IPS-NIHi11 (cell line): ENCODE measurements at places on chromosomes 1 and 21.
A peak's percentile ranks its signal among the peaks of the same experiment; 100 is the strongest.

GRCh38 chr1:101497881-101498559 is 261.2 kb downstream of the S1PR1 start:
- no peak for DNase-seq

DNA sequence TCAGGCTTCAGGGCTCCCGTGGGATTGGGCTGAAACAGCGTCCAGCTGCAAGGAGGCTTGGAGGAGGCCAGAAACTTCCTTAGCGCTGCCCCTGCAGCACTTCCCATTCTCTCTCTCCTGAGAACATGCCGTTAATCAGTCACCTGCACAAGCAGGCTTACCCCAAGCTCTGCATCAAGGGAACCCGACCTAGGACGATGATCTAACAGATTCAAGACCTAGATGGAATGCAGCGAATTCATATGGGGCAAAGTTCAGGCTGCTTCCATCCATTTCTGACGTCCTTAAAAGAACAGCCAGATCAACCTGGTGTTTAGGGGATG is 114.1 kb downstream of the ERG start:
- DNase-seq: no peak

- no peak for DNase-seq
These were observed 3.8 kb downstream of the DR1 start for GRCh38 chr1:93349231-93350135.

DNA sequence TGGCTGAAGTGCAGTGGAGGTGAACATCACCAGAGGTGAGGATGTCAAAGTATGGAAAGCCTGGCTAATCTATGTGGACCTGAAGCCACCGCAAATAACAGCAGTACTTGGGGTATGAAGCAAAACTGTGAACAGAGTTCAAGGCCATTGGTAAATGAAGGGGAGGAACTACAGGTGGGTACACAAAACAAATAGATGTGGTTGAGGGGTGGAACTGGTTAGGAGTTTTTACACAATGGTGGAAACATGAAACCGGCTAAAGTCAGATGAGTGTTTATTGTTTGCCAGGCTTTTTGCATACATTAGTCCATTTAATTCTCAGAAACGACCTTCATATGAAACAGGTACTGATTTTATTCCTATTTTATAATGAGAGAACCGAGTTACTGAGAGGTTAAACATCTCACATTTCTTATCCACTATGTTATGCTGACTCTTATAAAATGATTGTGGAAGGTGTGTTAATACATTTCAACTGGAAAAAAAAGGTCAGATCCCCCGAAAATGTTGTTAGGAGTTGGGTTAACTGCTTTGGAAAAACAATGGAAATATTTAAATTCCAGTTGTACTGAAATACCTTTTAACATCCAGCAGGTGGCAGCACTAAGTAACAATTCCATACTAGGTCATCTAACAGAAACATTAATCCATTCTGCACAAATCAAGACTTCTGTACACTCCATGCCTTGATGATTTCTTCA is 44.3 kb upstream of the GTF2B start:
- peak; percentile 41 for DNase-seq

DNA sequence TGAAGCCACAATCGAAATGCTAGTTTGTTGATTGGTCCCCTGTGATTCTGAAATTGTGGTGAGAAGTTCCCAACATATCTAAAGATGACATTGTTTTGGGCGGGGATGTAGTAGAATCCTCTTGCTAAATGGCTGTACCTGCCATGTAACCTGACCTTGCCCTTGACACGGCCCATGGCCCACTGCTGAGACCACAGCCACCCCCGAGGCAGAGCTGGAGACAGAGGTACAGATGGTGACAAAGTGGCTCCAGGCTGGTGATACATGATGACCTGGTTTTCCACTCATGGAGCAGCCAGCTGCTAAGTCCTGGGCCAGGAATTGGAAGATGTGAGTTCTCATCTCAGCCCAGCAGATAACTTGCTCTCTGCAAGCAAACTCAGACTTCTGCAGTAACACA is 226.5 kb downstream of the FOXD2 start:
- no peak for DNase-seq

DNA sequence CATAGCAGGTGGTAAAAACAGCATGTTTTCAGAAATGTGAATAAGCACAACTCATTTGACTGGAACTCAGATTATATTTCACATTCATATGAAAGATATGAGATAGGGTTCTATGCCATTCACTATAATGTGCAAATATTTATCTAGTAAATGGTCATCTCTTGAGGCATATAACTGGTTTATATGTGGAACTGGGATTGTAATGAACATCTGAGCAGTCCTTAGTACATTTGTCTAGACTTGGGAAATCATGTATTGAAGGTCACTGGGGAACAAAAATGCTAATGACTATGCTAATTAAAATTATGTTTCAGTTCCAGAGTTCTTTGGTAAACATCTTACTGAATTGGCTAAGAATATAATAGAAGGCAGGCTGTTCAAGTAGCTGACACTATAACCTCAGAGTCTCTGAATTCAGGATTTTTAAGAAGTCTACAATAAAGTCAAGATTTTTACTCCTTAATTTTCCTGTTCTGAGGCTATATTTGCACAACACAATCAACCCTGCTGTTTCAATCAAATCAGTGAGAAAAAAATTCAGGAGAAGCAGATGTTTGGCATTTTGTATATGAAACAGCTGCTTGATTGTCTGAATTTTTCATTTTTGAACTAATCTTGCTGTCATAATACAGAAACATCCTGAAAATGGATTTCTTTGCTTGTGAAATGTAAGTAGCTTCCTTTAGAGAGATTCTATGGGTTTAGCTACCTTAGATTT is 244.8 kb upstream of the RGS18 start:
- no peak for DNase-seq

DNA sequence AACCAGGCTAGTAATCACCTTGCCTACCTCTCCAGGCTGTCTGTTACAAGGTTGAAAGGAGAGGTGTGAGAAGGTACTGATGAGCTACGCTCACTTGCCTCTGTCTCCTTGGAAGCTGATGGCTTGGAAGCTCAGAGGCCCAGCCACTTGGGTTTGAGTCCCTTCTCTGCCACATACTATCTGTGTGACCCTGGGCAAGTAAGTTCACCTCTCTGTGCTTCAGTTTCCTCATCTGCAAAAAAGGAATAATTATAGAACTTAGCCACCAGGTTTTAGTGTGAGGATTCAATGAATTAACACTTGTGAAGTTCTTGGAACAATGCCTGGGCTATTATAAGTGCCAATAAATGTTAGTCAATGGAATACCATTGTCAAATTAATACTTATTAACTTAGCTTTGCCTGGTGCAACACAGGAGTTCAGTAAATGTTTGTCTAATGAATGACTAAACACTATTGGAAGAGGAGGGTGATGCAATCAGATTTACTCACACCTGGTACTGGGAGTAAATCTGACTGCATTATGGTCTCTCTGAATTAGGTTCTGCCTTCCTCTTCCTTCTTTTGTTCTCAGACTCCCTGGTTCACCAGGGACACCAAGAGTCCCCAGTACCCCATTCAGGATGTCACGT is 55.5 kb downstream of the TRABD2B start:
- DNase-seq: no peak

DNA sequence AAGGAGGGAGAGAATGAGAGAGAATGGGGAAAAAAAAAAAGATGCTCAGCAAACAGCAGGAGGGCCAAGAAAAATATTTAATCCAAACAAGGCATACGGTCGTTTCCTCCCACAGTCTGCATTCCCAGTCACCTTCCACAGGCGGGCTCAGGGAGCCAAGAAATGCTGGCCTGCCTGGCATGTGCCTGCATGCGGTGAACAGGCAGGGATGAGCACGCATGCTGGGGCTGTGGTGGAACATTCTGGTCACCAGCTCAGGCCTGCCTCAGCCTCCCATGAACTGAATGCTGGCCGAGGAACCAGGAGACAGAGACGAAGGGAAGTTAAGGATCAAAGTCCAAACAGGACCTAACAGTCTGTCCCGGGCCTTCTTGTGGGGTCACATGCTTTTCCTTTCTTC is 335.3 kb downstream of the ASTN1 start:
- no peak for DNase-seq

GRCh38 chr1:24572301-24572700 is 16.4 kb downstream of the NCMAP start:
- DNase-seq: no peak

DNA sequence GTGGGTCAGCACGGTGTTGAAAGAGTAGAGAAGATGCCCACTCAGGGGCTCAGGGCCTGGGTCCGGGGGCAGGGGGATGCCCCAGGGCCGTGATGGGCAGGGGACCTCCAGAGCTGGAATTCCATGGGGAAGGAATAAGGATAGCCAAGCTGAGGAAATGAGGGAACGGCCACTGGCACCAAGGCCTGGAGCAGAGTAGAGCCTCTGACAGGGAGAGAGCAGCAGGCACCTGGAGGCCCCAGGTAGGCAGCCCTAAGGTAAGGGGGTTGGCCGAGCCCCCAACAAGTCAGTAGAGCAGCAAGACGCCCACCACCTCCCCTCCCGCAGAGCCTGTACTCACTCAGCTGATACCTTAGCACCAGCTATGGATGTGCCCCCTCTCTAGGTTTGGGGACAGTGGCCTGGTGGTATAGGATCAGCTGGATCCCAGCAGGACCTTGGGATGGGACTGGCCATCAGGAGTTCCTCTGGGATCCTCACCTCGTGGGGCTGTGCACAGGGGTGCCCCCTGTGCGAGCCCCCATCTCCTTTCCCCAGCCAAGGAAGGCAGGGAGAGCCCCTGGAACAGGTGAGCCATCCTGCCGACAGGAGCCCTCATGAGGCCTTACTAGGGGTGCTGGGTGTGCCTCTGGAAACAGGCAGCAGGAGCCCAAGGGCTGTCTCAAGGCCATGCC is 21.0 kb upstream of the ARF1 start:
- no peak for DNase-seq

- DNase-seq: no peak
These were observed 76.1 kb downstream of the PGM1 start for GRCh38 chr1:63669151-63669961.

DNA sequence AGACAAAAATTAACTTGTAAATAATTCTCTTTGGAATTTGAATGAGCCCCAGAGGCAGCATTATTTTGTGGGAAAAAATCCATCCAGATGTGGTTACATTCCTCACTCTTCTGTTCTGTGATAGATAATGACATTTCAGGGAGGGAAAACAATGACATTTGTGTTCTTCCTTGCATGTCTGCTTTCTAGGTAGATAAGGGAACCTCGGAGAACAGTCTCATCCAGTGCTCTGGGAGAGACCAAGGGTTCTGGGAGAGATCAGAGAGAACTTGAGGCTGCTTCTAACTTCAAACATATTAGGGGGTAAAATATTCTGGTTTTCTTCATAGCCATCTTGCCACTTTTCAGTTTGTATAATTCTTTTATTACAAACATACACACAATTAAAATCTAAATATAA is 269.2 kb downstream of the NEGR1 start:
- no peak for DNase-seq

- no peak for DNase-seq
These were observed 2.3 kb downstream of the ECE1 start for GRCh38 chr1:21287905-21288514.

DNA sequence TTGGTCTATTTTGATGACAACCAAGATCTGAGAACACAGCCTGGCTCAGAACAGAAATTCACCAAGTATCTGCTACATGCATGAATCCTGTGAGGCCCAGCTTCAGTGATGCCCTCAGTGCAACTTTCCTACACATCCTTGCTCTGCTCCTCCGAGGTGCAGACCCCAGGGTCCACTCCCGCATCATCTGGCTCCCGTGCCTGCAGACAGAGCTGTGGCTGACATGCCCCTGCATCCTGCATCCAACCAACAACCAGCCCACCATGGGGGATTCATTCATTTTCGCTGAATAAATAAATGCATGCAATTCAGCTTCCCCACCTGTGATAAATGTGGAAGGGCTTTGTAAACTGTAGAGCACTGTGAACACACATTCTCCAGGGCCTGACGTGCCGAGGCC is 112.3 kb downstream of the GLIS1 start:
- DNase-seq: no peak

DNA sequence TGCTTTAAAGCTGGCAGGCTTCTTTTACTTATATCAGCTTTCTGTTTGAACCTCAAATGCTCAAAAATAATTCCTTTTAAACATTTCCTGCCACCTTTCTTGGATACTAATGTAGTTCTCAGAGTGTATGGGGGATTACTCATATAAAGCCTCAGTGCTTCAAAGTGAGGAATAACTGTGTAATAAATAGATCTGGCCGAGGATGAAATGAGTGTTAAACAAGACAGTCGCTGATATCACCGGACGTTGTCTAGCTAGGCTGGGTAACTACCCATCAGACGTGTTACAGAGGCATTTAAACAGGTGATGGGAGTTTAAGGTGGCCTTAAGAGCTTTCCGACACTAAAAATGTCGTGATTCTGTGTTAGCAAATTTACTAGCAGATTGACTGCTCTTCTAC is 53.1 kb downstream of the VANGL2 start:
- DNase-seq: no peak

DNA sequence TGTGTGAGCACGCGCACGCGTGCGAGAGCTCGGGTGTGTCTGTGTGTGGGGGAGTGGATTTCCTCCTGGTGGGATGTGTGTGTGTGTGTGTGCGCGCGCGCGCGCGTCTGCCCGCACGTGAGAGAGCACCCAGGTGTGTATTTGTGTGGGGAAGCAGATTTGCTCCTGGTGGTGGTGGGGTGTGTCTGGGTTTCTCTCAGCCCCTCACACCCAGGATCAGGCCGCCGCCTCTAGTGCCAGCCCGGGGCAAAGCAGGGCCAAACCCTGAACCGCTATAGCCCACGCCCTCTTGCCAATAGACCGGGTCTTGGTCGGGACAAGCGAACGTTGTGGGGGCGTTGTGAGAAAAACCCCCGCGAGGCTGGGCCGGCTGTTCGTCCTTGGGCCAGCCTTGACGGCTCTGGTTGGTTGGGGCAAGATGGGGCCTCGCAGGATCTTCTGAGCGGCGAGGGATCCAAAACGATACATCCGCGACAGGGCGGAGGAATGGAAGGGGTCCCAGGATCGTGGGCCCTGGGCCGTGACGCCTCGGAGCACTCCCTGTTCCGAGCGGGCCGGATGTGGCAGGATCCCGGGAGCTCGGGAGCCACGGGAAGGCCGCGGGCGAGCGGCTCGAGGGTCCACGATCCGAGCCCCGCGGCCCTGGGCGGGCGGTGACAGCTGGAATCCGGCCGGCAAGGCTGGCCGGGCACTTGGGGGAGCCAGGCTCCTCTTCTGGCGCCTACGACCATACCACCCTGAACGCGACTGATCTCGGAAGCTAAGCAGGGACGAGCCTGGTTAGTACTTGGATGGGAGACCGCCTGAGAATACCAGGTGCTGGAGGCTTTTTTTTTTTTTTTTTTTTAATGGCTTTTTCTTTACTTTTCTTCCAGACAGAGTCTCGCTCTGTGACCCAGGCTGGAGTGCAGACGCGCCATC is 68.2 kb downstream of the RNF187 start:
- peak; percentile 15 for DNase-seq

- no peak for DNase-seq
These were observed 215.5 kb downstream of the CAMTA1 start for GRCh38 chr1:7000720-7001119.

GRCh38 chr1:212686591-212686990 is 13.0 kb downstream of the BATF3 start:
- DNase-seq: no peak

GRCh38 chr1:42181687-42182086 is 17.1 kb upstream of the GUCA2A start:
- DNase-seq: no peak

DNA sequence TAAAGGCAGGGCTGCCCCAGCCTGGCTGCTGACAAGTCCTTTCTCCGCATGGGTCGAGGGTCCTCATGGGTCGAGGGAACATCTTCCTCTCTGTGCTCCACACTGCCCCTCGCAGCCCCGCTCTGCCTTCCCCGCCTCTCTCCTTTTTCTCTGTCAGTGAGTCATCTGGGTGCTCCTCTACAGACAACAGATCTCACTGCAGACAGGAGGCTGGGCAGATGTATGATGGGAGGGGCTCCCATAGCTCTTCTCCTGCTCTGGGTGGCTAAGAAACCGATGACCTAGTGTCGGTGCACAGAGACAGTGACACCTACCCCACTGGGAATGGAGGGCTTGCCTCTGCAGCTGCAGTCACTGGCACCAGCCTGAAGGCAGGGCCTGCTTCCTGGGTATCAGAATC is 5.5 kb downstream of the KCNA10 start:
- DNase-seq: peak; percentile 36
